AG10803 (cell line): ENCODE measurements at places on chromosomes 4 and X.

GRCh38 chrX:86148594-86148993 lies 343 bp downstream of the DACH2 start:
- DNase-seq, result no peak

DNA sequence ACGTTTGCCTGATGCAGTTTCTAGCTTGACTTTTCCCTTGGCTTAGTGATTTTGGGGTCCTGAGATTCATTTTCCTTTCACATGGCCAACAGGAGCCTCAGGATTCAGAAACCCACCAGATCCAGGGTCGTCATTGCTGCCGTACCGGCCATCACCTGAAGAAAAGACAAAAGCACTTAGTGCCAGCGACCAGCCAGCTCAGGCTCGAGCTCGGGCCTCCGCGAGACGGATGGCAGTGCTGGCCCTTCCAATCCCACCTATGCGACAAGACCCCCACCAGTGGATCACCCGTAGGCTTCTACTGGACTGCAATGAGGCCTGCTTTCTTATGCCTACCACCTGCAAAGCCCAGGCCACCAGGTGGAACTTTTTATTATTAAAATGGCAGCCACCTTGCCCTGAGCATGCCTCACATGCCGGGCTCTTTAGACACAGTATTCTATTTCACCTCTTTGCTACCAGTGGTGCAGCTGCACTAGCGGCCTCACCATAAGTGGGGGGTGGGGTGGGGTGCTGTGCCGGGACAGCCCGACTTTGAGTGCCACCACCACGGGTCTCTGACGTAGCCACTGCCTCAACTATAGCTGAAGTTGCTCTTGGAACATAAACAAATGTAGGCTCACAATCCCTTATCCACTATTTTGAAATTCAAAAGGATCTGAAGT lies 84.3 kb downstream of the MTMR1 start:
- DNase-seq, result no peak

DNA sequence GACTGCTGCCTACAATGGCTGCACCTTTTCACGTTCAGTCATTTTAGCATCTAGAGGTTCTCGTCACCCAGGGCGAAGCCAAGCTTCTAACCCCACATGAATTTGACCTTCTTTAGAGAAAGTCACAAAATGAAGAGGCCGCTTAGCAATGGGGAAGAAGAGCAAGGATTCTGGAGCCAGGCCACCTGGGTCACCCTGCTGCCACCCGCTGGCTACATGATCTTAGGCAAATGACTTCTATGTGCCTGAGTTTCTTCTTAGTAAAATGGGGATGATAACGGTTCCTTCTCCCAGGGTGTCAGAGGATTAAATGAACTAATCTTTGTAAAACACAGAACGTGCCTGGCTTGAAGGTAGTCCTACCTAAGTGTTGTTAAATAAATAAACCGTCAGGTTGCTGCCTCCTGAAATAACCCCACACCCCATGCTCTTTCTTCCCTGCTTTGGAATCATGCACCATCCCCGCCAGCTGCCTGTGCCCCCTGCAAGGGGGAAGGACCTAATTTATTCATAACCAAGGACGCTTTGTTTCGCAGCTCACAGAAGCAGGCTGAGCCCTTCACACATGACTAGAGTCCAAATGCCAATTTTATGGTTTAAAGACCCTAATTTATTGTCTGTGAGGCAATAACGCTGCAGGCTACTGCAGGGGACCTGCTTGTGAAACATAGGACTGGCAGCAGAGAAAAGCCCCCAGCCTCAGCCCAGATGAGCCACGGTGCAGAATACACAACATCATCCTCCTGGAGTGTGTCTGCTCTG lies 28.6 kb upstream of the NSG1 start:
- DNase-seq, result no peak

- peak; percentile 54 for DNase-seq
Observed at GRCh38 chr4:164536814-164537213, 217.1 kb upstream of the SMIM31 start.

GRCh38 chrX:132958091-132958703 lies at the start of gene HS6ST2:
Gene HS6ST2 (minus strand): TSS chrX:132958629.
- DNase-seq, result no peak

GRCh38 chrX:153885968-153886903 lies at the start of gene L1CAM:
Gene L1CAM (minus strand): TSS chrX:153886173. CDS start chrX:153875836, 10,337 bp downstream.
- DNase-seq, result no peak

- DNase-seq, result no peak
Observed at GRCh38 chrX:15714529-15714928, 23.5 kb upstream of the CA5B start.

DNA sequence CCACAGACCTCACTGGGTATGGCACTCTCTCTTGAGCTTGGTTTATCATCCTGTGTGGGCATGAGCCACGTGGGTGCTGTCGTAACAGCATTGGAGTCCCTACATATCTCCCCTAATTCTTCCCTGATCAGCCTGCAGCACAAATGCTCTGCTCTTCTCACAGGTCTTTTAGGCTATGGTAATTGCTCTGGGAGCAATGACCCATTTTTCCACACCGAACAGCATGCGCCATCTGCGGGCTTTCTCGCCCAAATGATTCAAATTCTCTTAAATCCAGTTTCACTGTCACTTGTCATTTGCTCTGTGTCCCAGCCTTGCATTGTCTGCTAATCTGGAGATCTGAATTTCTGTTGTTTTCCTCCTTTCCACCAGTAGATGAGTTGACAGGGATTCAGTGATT lies 48.9 kb upstream of the GATB start:
- DNase-seq, result no peak

DNA sequence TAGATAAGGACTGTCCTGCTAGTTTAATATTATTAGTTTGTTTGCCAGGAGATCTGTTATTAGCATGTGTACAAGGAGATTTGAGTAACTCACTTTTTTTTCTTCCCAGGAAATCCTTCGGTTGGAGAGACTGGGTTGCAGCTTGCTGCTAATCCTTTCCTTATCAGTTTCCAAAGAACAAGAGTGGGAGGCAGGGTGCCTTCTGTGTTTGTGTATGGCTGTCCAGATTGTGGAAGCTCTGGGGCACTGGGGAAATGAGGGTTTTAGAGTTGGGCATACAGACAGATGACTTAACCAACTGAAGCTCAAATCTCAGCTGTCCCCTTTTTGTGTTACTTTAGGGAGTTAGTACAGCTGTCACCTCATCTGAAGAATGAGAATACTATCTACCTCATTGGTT lies 12.6 kb upstream of the SUPT20HL1 start:
- DNase-seq, result no peak

DNA sequence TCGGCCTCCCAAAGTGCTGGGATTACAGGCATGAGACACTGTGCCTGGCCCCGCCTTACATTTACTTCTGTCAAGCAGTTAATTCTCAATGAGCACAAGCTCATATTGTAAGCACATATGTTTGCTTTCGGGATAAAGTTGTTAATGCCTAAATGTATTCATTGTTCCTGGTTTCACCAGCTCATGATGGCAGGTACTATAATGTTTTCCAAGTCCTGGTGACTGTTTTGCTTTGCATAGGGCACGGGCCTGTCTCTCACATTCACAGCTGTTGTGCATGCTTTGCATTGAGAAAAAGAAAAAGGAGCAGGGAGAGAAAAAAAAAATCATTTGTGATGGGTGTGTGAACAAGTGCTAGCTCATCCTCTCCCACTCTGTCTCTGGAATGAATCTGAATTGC lies 661.2 kb upstream of the TENM3 start:
- DNase-seq, result no peak

DNA sequence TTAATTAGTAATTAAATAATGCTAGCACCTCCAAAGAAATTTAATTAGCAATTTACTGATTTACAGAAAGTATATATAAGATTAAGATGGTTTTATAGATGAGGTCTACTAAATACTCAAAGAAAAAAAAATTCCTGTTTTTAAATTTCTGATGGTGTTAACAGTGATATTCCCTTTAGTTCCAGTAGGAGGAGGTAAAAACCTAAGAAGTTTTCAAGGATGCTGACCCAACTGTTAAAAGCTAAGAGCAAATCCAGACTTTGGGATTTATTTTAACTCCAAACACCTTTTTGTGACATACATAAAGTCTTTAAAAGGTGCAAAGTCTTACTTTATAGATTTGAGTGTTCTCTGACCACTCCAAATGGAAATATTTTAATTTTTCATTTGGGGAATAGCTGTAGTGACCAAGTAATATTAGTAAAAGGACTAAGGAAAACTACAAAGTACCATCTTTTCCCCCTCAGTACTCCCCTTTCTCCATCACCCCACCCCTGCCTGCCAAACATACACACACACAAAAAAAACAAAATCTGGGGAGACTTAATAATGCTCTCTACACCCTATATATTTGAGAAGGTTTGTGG lies 34.2 kb upstream of the CSN1S1 start:
- DNase-seq, result no peak

GRCh38 chr4:109738104-109738872 lies 8.4 kb upstream of the PLA2G12A start:
- no peak for DNase-seq

GRCh38 chrX:67787196-67787595 lies 243.4 kb downstream of the AR start:
- DNase-seq, result peak; percentile 55

DNA sequence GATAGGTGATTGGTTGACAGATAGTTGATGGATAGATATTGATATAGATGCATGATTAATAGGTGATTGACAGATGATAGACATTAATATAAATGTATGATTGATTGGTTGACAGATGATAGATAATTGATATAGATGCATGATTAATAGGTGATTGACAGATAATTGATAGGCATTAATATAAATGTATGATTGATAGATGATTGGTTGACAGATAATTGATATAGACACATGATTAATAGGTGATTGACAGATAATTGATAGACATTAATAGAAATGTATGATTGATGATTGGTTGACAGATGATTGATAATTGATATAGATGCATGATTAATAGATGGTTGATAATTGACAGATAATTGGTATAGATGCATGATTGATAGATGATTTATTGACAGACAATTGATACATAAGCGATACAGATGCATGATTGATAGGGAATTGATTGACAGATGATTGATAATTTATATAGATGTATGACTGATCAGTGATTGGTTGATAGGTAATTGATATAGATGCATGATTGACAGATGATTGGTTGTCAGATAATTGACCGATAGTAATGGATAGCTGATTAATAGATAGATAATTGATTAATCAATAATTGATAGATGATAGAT lies 44.9 kb upstream of the PPP2R3B start:
- no peak for DNase-seq

- DNase-seq, result peak; percentile 44
Observed at GRCh38 chrX:110966839-110967238, 129.2 kb upstream of the PAK3 start.

DNA sequence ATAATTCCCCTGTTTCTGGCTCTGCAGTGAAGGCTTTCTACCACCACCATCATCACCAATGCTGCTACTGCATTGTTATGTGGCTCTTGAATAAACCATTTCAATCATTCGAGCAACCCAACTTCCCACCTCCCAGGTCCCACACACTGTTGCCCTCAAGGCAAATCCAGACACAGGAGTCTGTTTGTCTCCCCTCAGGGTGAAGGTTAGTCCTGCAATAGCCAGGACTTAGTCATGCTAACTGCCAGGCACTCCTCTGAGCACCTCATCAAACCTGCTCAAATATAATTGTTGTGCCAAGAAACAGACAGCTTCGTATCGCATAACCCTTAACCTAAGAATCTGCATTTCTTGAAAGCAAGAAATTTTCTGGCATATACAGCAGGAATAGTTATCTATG lies 213.2 kb downstream of the KDR start:
- DNase-seq, result no peak

GRCh38 chr4:152109531-152110509 lies 349.0 kb upstream of the GATB start:
- DNase-seq, result no peak

DNA sequence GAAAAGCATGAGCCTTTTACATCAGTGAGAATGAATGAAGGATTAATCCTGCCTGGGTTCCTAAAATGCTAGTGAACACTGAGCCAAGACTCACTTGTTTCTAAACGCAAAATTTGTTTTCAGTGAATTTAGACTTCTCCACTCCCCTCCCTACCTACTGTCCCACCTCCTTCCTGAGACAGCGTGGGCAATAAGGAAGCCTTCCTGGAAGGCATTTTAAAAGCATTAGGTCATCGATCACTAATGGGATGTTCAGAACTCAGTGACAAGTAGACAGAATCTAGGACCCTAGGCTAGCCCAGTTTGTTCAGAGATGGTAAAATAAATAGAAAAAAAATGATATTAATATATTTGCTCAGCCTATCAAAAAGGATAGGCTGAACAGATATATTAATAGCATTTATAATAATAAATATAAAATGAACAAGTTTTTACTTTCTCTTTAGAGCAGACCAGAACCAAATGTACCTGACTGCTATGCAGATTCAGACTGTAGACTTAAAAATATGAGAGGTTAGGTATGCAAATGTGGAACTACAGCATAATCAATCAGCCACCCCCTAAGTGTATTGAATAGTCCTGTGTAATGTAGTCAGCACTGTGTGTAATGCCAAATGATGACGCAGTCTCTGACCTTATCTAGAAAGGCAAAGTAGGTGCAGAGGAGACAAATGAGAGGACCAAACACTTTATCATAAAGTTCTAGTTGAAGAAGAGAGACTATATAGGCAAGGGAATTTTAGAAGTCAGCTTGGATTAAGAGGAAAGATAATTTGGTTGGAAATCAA lies 331.1 kb downstream of the GPAT3 start:
- no peak for DNase-seq

- no peak for DNase-seq
Observed at GRCh38 chr4:71186257-71186565, 152.6 kb upstream of the SLC4A4 start.

GRCh38 chrX:38117485-38117884 lies 103.2 kb downstream of the SRPX start:
- DNase-seq, result no peak

- peak; percentile 54 for DNase-seq
Observed at GRCh38 chr4:89724716-89725115, 112.2 kb downstream of the SNCA start.

DNA sequence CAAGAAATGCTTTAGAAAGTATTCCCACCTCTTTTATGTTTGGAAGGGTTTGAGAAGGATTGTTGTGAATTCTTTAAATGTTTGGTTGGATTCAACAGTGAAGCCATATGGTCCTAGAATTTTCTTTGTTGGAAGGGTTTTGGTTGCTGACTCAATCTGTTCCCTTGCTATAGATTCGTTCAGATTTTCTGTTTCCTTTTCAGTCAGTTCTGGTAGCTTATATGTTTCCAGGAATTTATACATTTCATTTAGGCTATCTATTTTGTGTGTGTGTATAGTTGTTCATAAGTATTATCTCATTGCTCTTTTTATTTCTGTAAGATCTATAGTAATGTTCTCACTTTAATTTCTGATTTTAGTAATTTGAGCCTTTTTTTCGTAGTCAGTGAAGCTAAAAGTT lies 114.4 kb downstream of the MSN start:
- DNase-seq, result peak; percentile 13
